NCI-H1436 treated with DMSO at 0.1 percent for 48 hours (cell line): ENCODE measurements at places on chromosomes 1 and 21.

- no peak for DNase-seq
Observed at GRCh38 chr1:65069011-65069565, 78.9 kb upstream of the AK4 start.

DNA sequence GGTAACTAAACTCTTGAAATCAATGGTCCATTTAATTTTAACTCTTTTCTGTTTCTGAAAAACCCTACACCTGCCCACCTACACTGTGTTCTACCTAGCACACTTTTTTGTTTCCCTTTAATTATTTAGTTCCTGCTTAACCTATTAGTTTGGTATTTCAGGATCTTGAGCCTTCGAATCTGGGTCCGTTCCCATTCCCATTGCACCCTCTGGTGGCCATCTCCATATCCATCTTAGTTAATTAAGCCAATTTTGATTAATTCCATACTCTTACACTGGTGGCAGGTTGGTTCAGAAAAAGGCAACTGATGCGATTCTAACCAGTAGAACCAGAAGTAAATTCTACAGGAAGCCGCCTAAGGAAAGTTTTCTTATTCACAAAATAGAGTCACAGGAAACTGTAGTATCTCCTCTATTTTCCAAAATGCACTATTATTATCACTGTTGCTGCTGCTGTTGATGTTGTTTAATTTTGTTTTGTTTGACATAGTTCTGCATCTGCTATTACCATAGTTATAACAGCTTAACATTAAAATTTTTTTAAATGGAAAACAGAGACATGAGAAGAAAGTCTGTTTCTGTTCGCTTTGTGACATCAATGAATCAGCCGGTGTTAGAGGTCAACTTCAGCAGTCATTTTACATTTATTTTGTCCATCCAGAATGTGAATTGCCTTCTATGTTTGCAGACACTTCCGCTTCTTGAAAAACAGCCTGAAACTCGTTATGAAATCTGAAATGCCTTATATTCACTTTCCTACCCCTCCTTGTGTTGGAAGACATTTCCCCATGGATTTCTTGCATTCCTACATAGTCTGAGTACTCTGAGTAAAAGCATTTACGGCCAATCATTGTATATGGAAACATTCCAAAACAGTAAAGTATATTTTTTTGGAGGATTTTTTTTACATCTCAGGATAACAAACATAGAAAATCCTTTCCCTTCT lies 115.5 kb upstream of the NCAM2 start:
- no peak for DNase-seq

- no peak for DNase-seq
Observed at GRCh38 chr1:5708346-5709245, 283.6 kb downstream of the NPHP4 start.

DNA sequence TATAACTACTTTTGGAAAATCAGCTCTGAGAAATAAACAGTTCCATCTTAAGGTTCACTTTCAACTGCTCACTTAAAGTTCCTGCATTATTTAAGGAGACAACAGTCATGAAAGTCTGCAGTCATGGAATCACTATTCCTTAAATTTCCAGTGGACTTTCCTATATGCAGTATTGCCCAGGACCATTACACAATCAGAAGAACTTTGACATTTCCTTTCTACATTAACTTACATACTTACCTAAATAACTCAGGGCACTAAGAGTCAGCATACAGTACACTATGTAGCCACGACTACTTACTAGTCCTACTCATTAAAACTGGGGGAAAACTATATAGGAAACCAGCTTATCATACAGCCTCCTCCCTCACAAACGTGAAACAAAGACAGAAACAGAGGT lies 220.1 kb downstream of the SLC45A1 start:
- no peak for DNase-seq

DNA sequence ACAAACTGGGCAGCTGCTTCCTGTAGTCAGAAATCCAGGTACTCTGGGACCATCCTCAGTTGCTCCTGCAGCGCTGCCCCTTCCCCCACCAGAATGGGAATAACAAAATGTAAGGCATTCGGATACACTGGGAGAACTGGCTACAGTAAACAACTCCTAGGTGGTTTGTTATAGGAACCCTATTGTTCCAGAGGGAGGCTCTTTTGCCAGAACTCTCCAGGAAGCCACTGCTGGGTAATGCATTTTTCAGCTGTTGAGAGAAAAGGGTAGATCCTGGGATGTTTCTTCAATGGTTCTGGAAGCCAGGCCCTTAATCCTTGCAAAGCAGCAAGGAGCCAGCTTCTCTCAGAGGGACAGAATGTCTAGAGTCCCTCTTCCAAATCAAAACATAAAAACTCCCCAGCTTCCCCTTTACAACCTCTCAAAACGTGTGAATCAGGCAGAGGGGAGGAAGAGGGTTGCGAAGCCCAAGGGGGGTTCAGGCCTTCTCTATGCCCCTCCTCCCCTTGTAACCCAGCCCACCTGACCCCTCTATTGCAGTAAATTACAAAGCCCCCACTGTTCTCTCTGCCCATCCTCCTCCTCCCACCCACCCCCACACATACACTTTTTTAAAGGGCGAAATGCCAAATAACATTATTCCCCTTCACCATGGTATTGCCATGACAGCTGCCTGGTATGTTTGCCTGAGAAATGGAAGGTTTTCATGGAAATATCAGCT lies 29.1 kb downstream of the PLPP3 start:
- DNase-seq: no peak

DNA sequence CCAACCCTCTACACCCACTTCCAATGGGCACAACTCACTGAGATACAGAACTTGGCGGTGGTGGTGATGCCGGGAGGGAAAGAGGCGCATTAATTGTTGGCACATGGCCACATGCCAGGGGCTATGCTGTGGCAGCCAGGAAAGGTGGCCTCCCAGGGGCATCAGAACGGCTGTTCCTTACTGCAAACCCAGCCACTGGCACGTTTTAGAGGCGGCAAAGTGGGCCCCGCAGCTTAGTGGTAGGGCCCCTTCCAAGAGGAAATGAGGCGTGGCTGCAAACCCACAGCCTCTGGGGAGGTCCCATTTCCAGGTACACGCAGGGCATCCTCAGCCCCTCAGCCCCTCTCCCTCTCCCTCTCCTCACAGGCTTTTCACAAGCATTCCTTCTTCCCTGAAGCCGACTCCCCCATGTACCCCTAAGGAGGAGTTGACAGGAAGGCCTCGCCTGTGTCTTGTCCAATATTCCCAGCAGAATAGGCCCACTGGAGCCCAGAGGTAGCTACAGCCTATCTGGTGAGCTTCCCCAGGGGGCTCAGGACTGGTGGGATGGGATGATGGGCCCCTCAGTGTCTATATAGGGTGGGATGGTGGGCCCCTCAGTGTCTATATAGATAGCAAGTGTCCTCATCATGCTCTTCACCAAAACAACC lies 166.2 kb downstream of the CLIC6 start:
- no peak for DNase-seq

DNA sequence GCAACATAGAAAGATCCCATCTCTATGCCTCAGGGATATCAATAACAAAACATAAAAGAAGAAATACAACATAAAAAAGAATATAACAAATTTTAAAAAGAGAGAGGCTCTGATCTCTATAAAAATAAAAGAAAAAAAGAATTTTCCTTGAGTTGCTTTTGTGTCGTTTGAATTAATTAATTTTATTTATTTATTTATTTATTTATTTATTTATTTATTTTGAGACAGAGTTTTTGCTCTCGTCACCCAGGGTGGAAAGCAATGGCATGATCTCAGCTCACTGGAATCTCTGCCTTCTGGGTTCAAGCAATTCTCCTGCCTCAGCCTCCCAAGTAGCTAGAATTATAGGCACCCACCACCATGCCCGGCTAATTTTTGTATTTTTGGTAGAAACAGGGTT lies 8.5 kb downstream of the F11R start:
- no peak for DNase-seq

- no peak for DNase-seq
Observed at GRCh38 chr1:58884706-58885661, 101.1 kb upstream of the JUN start.

DNA sequence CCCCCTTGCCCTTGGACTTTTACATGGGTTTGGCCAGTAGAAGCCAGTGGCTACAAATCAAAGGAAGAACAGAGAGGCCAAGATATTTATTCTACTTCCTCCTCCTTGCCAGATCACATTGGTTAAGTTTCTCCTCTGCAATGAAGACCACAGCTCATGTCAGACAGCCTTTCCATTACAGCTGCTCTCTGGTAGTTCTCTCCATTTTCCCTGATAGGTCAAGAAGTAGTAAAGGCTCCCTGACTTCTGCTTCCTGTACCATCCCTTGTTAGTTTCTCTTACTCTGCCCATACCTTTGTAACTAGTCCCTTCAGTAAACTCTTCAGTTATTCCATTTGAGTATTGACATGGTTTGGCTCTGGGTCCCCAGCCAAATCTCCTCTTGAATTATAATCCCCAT lies 27.8 kb downstream of the NME7 start:
- DNase-seq: no peak

- DNase-seq: no peak
Observed at GRCh38 chr1:62599044-62599443, 1.7 kb downstream of the ANGPTL3 start.

DNA sequence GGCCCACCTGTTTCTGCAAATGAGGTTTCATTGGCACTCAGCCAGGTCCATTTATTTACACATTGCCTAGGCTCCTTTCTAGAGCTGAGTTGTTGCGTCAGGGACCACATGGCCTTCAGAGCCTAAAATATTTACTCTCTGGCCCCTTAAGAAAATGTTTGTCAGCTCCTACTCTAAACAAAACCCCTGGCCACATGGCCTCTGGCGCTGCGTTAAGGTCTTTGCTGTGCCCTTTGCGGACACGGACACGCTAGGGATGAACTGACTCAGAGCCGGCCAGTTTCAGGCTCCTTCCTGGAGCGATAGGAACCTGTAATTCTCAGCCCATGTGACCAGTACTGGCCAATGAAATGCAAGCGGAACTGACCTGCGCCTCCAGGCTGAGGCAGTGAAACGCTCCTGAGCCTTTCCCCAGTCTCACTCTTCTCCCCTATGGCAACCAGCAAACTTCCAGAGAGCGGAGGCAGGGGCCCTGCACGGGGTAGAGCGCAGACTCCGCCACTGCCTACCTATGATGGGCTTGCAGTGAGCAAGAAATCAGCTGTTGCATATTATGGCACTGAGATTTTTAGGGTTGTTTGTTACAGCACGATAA lies 160.3 kb downstream of the ETS2 start:
- DNase-seq: no peak

DNA sequence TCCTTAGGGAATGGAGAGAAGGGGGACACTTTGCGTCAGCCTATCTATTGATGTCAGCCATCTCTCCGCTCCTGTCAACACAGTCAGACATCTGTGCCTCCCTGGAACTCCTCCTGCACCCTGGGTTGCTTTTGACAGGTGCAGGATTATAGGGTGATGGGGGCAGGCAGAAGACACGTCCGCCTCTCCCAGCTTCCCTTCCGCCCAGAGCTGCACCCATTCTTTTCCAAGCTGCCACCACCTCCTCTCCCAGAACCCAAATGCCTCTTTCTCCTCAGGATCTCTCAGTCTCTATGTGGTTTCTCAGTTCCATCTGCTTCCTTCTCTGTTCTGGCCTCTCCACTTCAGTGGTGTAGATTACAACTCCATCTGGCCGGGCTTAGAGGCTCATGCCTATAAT lies 17.1 kb upstream of the KIF1B start:
- DNase-seq: no peak

DNA sequence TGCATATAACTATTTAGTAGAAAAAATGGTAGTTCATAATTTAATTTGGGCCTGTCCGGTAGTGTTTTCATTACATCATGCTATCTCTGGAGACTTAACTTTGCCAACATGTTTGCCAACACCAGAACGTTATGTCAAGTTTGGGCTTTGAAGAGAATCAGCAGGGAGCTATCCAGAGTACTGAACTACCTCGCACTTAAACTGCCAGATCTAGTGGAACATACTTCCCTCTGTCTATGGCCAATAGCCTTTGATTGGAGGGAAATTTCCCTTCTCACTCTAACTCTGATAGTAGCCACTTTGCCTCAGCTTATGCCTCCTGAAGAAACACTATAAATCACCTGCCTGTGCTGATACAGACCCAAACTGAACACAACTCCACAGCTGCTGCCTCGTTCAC lies 10.0 kb downstream of the LRRC53 start:
- no peak for DNase-seq

GRCh38 chr21:35510957-35511695 lies 462.0 kb upstream of the RUNX1 start:
- DNase-seq: no peak

GRCh38 chr1:165435801-165436200 lies 9.1 kb downstream of the RXRG start:
- no peak for DNase-seq

GRCh38 chr1:25486602-25487001 lies 55.9 kb downstream of the MACO1 start:
- DNase-seq: peak; percentile 22

DNA sequence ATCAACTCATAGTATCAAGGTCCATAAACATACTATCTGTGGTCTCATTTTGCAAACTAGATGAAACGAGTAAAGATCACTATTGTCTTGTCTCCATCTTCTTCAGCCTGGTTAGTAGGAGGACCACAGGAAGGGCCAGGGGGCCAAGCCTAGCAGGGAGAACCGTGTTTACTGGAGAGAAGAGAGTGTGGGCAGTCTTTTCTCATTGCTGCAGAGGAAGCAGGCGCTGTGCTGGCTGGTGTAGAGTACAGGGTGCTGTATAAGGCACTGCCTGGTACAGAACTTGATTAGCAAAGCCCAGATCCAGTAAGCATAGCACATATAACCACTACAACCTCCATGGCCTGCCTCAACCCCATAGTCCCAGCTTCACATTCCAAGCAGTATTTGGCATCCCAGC lies 10.0 kb upstream of the B4GALT3 start:
- DNase-seq: no peak

DNA sequence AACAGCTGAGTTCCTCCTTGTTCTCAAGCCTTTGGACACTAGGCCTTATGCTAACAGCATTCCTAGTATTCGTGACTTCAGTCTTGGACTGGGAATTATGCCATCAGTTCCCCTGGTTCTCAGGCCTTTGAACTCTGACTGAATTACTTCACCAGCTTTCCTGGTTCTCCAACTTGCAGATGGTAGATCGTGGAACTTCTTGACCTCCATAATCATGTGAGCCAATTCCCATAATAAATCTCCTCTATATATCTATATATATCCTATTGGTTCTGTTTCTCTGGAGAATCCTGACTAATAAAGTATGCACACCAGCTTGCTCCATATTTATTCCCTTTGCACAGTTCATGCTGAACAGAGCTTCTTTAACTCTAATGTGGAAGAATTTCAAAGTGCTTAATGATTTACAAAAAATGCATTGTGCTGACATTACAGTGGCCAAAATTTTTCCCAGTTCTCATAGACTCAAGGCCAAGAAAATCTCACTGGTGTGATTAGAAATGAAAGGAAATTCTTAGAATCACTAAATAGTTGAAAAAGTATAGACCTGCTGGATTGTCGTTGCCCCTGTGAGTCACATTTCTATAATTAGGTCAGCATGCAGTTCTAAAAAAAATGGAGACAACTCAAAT lies 462.9 kb upstream of the ADAMTS5 start:
- no peak for DNase-seq

GRCh38 chr1:234941321-234942011 lies 187.2 kb downstream of the TOMM20 start:
- no peak for DNase-seq

- no peak for DNase-seq
Observed at GRCh38 chr1:242524571-242525359, at the start of gene PLD5. PLD5 (minus strand) TSS chr1:242524697.

GRCh38 chr1:39827201-39827600 lies 38.5 kb upstream of the BMP8B start:
- DNase-seq: no peak
